Tibial nerve (tissue), 4 donors: ENCODE measurements at places on chromosomes 5 and 9. TPM values are rescaled to one million over a fixed set of nuclear protein-coding genes. Genes with fewer than 3 reads are reported as not detected.

GRCh38 chr9:130268521-130269211 is 3.1 kb downstream of the HMCN2 start:
- DNase-seq = no peak
- no peaks in the 10 kb centered on the region for H3K36me3 ChIP-seq
- no peak overlapping the region for H3K27ac ChIP-seq
- peaks cover 49% of the 10 kb centered on the region for H3K27me3 ChIP-seq
- H3K4me3 ChIP-seq = peak overlapping the region; percentile 12
- H3K4me1 ChIP-seq = no peaks in the 10 kb centered on the region

GRCh38 chr9:110355911-110356310 is 18.2 kb upstream of the TXNDC8 start:
- no peak for DNase-seq

DNA sequence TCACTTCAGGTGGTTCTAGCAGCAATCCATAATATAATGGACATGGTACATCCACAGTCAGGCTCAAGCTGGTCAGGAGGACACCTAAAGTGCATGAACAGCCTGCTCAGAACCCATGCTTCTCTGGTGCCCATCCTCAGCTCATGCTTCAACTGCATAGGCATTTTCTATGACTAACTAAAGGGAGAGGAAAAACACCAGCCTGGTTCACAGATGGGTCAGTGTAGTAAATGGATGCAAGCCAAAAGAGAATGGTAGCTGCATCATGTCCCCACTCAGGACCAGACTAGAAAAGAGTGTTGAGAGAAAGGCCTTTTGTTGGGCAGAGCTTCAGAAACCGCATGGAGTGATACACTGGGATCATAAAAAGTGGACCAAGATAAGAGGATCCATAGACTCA is 556.6 kb downstream of the TLE1 start:
- DNase-seq = no peak
- H3K4me1 ChIP-seq = no peaks in the 10 kb centered on the region
- no peak overlapping the region for H3K4me3 ChIP-seq
- no peak overlapping the region for H3K27ac ChIP-seq
- H3K36me3 ChIP-seq = no peaks in the 10 kb centered on the region

- H3K4me1 ChIP-seq = no peaks in the 10 kb centered on the region
- H3K27ac ChIP-seq = peak overlapping the region; percentile 78
- no peak for DNase-seq
- H3K27me3 ChIP-seq = no peaks in the 10 kb centered on the region
Observed at GRCh38 chr5:172801179-172801671, 30.2 kb upstream of the DUSP1 start.

GRCh38 chr5:127910307-127910956 is 173.1 kb upstream of the SLC12A2 start:
- H3K4me3 ChIP-seq = no peak overlapping the region
- H3K27ac ChIP-seq = no peak overlapping the region
- H3K27me3 ChIP-seq = no peaks in the 10 kb centered on the region
- DNase-seq = no peak
- no peaks in the 10 kb centered on the region for H3K36me3 ChIP-seq
- peaks cover 10% of the 10 kb centered on the region for H3K4me1 ChIP-seq

DNA sequence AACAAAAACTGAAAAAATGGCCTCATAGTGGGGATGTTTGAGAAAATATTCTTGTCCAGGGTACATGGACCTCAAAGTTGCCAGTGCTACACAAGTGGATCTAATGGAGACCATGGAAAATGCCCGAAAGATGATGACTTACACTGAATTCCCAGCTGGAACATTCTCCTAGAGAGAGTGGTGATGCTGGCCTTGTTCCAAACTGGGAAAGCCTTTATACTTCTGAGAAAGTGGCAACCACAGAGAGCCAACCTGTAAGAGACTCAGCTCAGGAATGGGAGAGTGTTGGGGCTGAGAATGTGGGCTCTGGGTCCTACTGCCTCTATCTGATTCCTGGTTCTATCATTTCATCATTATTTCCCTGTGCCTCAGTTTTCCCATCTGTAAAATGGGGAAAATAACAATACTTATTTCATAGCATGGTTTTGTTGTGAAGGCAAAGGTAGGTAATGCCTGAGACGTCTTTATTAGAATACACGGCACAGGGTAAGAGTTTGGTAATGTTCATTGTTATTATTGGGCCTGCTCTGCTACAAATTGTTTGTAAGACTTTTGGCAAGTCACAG is 229.0 kb upstream of the PANK3 start:
- no peak for DNase-seq
- H3K27me3 ChIP-seq = no peaks in the 10 kb centered on the region
- no peaks in the 10 kb centered on the region for H3K4me1 ChIP-seq
- peaks cover 5% of the 10 kb centered on the region for H3K36me3 ChIP-seq
- no peak overlapping the region for H3K4me3 ChIP-seq

GRCh38 chr5:403995-404394 is 39.0 kb upstream of the EXOC3 start:
- no peak overlapping the region for H3K4me3 ChIP-seq
- H3K36me3 ChIP-seq = no peaks in the 10 kb centered on the region
- H3K27ac ChIP-seq = no peak overlapping the region
- no peaks in the 10 kb centered on the region for H3K27me3 ChIP-seq
- H3K4me1 ChIP-seq = peaks cover 16% of the 10 kb centered on the region
- no peak for DNase-seq

Gene SOX30
- total RNA-seq = 0.20 TPM
